ENCODE measurements at places on chromosomes 5 and 9.

- DNase-seq = no peak
These were observed 146.4 kb upstream of the MAP3K1 start for GRCh38 chr5:56668996-56669395.

DNA sequence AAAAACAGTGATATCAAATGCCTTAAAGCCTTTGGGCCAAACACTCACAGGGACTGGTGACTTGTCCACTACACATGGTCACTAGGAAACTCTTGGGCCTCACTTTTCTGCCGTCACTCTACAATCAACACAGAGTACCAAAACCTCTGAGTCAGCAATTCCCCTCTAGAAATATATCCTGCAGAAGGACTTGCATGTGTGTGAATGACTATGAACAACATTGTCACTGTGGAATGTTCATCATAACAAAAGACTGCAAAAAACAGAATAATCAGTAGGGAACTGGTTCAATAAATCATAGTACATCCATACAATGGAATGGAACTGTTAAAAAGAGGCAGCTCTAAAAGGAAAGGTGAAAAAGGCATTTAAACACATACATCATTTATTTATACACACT lies 44.1 kb upstream of the SMU1 start:
- DNase-seq = no peak

- no peak for DNase-seq
These were observed 234.0 kb upstream of the NMUR2 start for GRCh38 chr5:152638996-152639552.

GRCh38 chr9:121608168-121608853 lies 43.1 kb upstream of the DAB2IP start:
- no peak for DNase-seq

GRCh38 chr9:135930446-135931345 lies 23.4 kb upstream of the CAMSAP1 start:
- no peak for DNase-seq

DNA sequence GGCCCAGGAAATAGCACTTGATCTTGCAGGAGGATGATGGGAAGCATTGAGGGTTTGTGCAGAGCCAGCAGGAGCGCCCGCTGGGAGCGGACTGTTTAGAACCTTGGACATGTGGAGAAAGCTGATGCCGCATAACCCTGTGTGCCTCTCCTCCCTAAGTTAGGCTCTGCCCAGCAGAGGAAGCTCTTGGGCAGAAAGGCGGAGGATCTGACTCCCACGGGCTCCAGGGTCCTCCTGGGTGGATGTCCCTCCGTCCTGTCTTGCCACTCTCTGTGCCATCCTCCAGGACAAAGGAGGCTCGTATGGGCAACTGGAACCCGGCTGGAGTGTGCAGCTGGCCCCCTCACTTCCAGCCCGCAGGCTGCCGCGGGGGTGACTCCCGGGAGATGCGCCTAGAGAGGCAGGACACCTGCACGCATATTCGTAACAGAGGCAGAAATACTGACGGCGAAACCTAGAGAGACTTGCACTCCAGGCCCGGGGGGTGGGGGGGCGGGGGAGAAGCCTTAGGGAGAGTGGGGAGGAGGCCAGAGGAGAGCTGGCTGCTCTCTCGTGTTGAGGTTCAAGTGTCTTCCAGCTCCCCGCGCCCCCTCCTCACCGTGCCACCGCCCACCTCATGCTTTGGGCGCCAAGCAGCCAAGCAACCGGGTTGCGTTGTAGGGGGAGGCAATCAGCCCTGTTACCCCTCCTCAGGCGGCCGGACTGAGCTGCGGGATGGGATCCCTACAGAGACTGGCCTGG lies 5.4 kb upstream of the FOXE1 start:
- no peak for DNase-seq

DNA sequence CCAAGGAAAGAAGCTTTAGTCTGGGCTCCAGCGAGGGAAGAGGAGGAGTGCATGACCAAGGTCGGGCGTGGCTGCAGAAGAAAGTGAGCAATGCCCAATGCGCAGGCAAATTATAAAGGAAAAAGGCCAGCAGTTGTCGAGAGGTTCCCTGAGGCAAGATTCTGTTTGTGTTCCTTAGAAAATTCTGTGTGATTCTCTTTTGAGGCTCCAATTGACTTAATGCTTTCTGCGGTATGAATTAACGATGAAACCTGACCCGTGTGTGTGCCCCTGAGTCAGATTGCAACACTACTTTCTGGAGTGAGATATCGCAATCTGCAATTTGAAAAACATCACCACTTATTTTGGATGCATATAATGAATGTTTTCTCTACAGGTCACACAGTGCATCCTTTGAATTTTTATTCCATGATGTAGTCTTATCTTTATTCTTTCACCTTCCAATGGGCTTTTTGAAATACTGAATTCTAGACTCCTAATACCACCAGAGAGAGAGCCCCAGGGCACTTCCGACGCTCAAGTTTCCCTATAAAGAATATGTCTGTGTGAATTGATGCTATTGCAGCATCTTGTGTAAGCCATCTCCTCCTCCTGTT lies 117.9 kb upstream of the IL6ST start:
- DNase-seq = no peak

- no peak for DNase-seq
These were observed 64.7 kb downstream of the FGF1 start for GRCh38 chr5:142621227-142621626.

DNA sequence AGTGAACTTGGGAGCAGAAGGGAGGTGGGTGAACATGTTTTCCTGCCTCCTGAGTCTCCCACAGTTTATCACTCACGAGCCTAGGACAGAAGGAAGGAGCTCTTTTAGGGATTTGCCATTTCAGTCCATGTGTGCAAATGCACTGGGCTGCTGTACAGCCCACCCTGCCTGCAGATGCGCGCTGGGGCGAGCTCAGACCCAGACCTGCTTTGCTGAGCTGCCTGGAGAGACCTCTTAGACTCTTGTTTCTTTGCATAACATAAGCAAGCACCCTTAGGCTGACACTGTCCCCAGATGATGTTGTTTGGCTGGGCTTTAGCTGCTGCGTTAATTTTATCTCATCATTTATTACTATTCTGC lies 199.0 kb downstream of the CACNA1B start:
- DNase-seq = no peak

DNA sequence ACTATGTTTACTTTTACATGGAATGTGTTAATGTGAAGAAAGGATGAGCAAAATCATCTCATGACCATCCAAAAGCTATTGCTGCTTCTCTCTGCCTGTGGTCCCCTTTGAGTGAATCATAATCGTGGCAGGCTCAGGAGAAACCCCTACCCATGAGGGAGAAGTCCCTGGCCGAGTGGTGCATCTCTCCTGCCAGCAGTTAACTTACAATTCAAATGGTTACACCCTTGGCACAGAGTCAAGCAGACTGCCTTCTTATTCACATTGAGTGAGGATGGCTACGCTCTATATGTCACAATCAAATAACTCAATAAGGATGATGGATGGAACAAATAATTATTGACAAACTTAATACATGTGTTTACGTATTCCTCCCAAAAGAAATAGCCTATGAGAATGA lies 179.1 kb downstream of the FGF1 start:
- DNase-seq = no peak

DNA sequence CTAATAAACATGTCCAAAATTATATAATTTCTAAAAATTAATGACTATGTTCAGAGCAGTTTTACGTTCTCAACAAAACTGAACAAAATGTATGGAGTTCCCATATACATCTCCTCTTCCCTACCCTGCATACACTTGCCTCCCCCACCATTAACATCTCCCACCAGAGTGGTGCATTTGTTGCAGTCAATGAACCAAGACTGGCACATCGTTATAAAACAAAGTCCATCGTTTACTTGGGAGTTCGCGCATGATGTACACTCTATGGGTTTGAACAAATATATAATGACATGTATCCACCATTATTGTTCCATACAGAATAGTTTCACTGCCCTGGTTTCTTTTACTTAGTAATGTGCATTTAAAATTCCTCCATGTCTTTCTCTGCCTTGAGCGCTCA lies 130.1 kb downstream of the APBA1 start:
- DNase-seq = no peak

DNA sequence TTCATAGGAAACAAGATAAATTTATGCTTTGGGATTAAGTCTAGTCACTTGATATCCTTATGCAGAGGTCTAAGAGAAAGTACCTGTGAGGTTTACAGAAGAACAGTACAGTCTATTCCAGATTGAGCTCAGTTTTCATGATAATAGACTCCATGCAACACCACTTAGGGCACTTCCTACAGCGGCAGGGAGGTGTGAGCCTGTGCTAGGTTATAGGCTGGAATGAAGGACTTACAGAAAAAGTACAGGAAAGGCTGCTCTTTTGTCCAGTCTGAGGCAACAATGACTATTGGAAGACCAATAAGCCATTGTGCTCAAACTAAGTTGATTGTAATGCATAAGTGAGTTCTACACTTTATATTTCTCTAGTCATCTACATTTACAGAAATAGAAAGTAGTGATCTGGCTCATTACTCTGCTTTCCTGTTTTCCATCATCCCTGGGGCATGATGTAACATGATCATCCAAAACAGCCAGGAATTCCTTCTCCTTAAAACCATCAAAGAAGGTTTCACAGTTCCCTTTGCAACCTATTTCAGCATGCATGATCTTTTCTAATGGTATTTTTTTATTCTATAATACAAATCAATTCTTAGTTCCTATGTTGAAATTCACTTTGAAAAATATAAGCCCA lies 322.8 kb downstream of the SLF1 start:
- no peak for DNase-seq

DNA sequence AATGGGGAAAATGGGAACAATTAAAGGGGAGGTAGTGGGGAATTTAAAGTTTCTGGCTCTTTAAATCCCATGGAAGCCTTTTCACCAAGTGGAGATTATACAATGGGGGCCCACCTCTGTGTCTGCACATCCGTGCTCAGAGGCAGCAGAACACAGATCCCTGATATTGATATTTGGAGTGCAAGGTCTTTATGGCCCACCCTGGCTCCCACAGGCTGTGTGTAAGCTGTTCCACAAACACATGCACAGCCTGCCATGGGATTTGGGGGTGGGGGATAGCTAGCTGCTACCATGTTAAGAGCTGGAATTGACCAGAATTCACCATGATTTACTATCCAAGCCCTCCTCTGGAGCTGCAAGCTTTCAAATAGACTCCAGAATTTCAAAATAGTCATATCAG lies 55.9 kb downstream of the RASGEF1C start:
- DNase-seq = no peak

DNA sequence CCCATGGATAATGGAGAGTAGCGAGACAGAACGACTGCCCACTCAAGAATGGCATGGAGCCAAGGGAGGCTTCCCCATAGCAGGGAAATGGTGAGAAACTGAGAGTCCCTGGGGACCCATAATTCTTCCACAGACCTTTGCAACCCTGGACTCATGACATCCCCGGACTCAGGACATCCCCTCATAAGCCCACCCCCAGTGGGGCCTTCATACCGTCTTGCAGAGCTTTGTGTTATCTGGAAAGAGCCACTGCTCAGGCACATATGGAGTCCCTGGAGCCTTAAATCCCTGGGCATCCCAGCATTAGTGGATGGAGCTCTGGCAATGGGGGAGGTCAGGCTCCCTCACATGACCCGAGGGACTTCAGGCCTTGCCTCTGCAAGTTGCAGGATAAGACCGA lies 865.4 kb upstream of the ARRDC3 start:
- DNase-seq = no peak

DNA sequence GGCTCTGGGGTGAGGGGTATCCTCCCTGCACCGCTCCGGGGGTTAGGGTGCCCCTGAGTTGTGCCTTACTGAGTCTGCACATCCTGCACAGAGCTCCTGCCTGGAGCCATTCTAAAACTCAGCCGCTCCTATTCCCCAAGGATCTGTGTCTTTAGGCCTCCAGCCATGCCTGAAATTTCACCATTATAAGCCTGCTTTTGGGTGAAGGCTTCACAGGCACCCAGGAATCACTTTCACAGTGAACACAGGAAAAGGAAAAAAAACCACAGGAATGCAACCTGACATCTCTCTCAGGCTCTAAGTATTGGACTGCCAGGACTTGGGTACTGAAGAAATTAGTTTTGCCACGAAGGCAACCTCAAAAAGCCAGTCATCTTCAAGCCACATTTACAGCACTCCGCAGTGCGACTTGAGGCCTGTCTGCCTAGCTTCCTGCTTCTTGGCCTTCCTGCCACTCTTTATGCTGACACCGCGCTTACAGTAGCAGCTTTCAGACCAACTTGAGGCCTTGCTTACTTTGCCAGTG lies 30.9 kb downstream of the GALNT10 start:
- peak; percentile 14 for DNase-seq

DNA sequence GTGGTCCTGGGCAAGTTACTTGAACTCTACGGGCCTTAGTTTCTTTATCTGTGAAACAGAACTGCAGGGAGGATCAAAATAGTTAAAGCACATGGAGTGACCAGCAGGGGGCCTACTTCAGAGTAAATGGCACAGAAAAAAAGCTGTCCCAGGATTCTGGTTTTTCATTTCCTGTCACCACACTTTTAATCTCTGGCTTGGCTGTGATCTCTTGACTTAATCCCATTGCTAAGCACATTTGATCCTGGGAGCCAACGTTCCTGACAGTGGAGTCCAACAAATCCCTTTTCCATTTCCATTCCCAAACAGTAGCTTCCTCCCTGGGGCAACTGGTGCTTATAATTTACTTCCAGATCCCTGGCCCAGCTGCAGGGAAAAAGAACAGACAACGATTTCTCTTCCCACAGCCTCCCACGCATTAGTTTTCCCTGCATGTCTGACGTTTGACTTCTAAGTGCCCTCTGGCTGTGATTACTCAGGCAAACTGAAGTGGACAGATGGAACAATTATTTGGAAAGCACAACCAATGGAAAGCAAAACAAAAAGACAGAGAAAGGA lies 136.5 kb upstream of the STK32A start:
- no peak for DNase-seq

DNA sequence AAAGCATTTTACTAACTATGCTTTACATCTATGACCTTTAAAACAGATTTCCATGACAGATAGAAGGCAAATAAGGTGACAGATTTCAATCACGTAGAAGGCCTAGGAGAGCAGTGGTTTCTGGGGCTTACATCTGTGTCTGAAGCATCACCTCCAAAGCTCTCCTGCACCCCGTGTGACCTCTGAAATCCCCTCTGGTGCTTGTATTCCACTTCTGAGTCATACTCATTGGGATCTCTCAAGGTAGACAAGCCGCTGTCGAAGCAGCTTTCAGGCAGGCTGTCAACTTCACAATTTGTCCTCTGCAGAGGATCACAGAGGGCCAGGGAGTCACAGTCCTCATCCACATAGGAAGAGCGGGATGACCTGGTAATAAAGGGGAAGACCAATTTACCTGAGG lies 62.2 kb downstream of the RASEF start:
- DNase-seq = no peak

DNA sequence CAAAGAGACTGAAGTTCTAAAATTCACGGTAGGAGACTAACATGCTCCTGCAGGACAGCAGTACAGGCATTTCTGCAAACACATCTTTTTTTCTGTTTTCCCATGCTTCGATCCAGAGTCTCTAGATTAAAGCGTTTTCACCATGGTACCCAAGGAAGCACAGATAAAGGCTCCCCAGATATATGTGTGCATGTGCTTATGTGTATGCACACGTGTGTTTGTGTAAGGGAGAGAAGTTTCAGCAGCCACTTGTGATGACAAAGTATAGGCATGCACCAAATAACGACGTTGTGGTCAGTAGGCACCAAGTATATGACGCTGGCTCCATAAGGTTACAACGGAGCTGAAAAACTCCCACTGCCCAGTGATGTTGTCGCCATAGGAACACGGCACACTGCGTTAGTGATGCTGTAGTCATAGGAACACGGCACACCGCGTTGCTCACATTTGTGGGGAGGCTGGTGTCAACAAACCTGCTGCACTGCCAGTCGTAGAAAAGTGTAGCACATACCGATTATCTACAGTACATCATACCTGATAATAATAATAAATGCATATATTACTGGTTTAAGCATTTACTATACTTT lies 21.7 kb downstream of the MED10 start:
- no peak for DNase-seq
